ENCODE measurements at places on chromosomes 3 and 15.
A peak's percentile ranks its signal among the peaks of the same experiment; 100 is the strongest.

GRCh38 chr3:55546866-55547669 is 60.0 kb upstream of the WNT5A start:
- no peak for DNase-seq

GRCh38 chr3:172065527-172065926 is 26.1 kb downstream of the FNDC3B start:
- DNase-seq: no peak

DNA sequence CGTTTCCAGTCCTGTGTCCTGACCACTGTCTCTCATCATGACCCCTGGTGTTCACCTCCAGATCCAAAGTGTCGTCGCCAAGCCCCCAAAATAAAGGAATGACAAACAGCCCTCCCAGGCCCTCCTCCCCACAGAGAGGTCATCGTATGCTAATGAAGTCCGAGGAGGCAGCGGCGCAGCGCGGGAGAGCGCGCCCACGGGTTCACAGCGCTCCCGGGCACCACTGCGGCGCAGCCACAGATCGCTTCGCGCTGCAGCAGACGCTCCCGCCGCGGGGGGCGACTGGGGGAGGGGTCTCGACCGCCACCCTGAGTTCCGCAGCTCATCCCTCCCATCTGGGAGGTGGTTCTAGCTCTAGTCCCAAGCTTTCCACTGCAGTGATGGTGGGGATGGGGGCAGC is 1.3 kb downstream of the DGKG start:
- no peak for DNase-seq

- DNase-seq: no peak
Observed at GRCh38 chr15:31393444-31394091, 66.9 kb downstream of the KLF13 start.

DNA sequence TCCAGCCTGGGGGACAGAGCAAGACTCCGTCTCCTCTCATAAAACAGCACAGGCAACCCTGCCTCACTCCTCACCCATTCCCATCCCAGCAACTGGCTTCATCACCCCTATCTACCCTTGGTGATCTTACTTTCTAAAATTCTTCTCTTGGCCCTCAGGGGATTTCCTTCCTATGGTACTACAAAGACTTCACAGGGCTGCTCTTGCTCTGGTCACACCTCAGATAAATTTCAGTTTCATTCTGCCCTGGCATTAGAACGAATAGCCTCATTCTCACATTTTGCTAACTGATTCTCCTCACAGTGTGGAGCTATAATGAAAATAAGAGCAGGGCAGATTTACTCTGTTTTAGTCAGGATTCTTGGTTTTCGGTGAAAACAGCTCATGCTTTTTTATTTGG is 22.1 kb upstream of the CRBN start:
- DNase-seq: no peak

- DNase-seq: peak; percentile 54
Observed at GRCh38 chr15:90266061-90266431, 574 bp downstream of the NGRN start.

- peak; percentile 61 for DNase-seq
Observed at GRCh38 chr3:197298945-197299854, 788 bp upstream of the DLG1 start.

DNA sequence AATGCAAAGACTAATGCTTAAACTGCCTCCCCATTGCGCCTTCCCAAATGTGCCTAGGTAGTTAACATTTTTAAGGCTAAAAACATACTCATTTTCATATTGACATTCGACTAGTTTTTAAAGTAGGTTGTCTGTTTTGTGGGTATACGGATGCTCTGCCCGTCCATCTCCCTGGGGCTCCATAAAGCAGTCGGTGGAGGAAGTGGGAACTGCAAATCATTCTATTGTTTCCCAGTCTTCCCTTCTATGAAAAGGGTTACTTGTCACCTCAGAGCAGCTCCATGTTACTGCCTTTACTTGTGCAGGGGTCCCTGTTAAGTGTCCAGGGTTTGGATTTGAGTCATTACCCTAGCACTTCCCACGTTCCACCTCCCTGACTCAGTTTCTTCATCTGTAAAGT is 10.9 kb downstream of the CHCHD6 start:
- DNase-seq: no peak

DNA sequence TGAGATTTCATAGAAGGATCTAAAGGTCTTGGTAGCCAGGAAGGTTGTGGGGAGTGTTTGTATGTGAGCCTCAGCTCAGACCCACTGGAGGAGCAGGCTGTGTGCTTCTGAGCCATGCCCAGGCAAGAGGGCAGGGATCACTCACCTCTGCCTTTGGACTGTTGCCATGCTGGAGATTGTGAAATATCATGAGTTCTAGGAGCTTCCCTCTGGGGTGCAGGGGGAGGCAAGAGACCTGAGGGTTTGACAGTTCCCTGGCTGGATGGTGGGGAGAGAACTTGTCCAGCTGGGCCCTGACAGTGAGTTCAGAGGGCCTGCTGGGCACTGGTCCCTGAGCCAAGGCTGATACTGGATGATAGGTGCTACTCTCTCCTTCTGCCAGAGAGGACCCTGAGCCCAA is 6.0 kb downstream of the SLC6A1 start:
- DNase-seq: no peak

DNA sequence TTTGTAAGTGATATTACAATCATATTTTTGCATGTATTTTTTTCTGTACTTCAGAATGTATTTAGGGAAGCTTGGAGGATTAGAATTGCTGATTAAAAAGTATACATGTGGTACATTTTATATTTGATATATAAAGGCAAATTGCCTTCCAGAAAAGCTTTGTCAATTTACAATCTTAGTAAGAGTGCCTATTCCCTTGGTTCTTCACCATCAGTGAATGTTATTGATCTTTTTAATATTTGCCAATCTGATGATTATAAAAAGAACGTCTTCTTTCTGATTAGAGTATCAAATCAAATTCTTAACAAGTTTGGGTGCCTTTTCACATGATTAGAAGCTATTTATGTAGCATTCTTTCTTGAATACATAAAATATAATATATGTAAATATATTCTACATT is 9.1 kb downstream of the WDR49 start:
- DNase-seq: no peak

- DNase-seq: no peak
Observed at GRCh38 chr15:40183636-40184463, 23.0 kb downstream of the BUB1B start.

- DNase-seq: no peak
Observed at GRCh38 chr3:197580253-197580691, 24.5 kb upstream of the BDH1 start.

DNA sequence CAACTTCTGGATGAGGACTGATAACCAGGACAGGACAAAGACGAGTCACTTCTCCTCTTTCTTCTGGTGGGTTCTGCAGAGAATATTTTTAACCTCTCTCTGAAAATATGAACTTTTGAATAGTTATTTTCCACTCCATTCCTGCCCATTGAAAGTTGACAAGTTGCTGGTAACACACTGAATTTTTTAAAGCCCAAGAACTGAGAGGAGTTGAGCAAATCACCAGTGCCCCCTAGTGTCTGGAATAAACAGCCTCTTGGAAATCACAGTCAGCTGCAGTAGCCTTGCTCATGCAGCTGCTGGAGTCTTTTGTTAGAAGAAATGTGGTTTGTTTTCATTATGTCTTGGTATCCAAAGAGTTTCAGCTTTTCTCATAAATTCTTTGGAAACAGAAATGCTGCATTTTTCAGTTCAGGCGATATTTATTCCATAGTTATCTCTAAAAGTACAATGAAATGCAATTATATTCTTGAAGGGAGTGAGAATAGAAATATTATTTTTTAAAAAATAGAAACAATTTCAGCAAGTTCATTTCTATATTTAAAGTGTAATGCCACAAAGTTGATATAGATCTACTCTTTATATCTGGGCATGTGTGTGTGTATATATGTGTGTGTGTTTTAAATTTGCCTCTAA is 741.0 kb upstream of the CBLB start:
- DNase-seq: peak; percentile 81

- DNase-seq: no peak
Observed at GRCh38 chr3:124854009-124854408, 33.2 kb downstream of the ITGB5 start.

DNA sequence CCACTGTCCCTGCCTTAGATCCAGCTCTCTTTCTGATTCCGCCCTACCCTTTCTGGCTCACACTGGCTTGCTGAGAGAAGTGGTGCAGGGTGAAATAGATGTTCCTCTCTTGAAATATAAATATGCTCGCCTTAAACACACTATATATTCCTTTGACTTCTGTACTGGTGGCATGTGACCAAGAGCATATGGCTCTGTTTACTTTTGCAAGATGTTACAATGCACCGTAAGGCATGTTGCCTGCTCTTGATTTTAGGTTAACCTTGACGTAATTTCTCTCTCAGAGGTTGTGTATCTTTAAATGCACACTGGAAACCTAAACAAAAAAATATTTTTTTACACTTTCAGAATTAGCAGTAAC is 749 bp downstream of the RSRC1 start:
- DNase-seq: no peak

- no peak for DNase-seq
Observed at GRCh38 chr3:153892126-153892525, 229.1 kb upstream of the ARHGEF26 start.

- no peak for DNase-seq
Observed at GRCh38 chr15:46442184-46442583, 807.4 kb downstream of the SQOR start.

DNA sequence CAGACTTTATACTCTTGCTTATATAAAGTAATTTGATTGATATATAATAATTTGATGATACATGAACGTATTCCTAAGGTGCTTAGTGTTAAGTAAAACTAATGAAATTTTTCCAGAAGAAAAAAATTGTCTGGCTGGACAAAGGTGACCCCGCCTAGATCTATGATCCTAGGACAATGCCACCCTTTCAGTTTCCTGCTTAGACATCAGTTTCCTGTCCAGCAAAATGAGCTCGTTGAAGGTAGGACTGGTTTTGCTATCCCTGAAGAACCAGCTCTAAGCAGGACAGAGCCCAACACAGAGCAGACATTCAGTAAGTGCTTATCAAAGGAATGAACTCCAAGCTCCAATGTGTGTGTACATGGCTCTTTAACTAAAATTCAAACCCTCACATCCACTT is 80.8 kb upstream of the SNTN start:
- no peak for DNase-seq

GRCh38 chr15:34999906-35000305 is 11.8 kb upstream of the ZNF770 start:
- no peak for DNase-seq

- peak; percentile 63 for DNase-seq
Observed at GRCh38 chr3:128282380-128283196, 129.3 kb downstream of the EEFSEC start.

- no peak for DNase-seq
Observed at GRCh38 chr15:30882849-30883433, 20.8 kb upstream of the FAN1 start.

DNA sequence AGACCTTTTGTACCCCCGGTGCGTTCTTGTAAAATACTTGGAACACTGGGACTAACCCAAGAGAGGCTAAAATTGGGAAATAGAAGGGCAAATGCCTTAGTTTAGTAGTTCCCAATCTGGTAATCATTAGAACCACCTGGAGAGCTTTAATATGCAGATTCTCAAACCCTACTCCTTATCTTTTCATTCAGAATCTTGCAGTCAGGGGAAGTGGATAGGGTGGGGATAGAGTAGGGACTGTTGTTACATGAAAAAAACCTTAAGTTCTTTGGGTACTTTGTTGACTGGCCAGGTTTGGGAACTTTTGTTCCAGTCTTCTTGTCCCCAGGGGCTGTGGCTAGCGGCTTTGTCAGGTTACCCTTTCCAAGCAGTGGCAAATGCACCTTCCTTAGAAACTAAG is 15.9 kb downstream of the MAPKBP1 start:
- no peak for DNase-seq

DNA sequence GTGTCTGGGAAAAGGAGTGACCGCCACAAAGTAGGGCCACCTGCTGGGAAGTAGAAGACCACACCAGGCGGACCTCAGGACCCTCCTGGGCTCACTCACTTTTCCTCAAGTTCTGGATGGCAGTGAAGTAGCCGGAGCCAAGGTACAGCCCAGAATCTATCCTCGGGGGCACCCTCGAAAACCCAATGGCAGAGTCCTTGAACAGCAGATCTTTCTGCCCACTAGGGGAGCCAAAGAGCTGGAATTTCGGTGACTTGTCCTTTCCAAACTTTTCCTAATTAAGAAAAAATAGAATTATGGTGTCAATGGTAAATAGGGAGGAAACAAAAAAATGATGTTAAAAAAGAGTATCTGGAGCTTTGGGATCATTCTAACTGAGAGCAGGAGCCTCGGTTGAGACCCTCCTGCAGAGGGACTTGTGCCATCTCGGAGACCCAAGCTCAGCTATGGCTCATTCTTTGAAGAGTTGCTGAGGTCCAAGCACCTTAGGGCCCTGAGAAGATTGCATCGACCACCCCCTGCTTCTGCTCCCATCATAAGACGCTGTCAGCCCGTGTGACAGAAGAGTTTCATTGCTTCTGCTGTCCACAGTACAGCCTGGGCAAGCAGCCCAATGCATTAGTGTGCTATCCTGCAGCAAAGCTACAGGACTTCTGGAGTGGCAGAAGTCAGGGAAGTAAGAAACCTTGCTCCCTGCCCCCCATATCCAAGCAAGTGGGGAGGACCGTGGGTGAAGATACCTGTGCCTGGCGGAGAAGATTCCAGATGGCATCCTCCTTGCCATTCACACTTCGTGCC is 14.8 kb downstream of the LTF start:
- DNase-seq: no peak

DNA sequence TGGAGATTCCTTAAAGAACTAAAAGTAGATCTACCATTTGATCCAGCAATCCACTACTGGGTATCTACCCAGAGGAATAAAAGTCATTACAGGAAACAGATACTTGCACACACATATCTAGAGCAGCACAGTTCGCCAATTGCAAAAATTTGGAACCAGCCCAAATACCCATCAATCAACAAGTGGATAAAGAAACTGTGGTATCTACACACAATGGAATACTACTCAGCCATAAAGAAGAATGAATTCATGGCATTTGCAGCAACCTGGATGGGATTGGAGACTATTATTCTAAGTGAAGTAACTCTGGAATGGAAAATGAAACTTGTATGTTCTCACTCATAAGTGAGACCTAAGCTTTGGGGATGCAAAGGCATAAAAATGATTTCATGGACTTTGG is 23.8 kb downstream of the SLC7A14 start:
- no peak for DNase-seq

DNA sequence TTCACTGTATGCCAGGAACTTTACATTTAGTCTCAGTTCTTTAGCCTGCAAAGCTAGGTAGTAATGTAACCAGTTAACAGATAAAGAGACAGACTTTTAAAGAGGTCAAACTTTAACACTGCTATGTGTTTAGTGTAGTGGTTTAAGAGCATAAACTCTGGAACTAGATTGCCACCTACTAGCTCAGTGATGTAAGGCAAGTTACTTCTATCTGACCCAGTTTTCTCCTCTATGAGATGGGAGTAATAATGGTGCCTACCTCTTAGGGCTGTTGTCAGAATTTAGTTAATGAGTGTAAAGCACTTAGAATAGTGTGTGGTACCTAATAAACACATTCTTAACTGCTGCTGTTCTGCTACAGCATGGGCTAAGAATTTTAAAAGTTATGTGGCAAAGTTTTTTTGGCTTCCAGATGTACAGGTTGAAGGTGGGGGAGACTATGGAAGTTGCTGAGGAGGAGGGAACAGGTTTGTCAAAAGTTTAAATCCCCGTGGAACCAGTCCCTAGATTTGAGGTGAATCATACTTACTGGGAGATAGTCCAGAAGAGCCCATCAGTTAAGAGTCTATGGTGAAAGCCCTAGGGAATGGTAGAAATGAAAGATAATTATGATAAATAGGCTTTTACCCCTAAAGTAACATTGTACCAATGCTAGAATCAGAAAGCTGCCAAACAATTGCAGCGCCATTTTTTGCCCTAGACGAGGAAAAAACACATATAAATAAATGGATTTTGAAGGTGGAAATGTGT is 13.9 kb downstream of the TSC22D2 start:
- no peak for DNase-seq

Measured in testis (tissue), 5 donors.